Activated naive CD8-positive, alpha-beta T cell treated with anti-CD3 and anti-CD28 coated beads, Interleukin-2, amount 50 U/mL, for 16 hours (primary cell): ENCODE measurements at places on chromosomes 7 and 10.
A peak's percentile ranks its signal among the peaks of the same experiment; 100 is the strongest.

DNA sequence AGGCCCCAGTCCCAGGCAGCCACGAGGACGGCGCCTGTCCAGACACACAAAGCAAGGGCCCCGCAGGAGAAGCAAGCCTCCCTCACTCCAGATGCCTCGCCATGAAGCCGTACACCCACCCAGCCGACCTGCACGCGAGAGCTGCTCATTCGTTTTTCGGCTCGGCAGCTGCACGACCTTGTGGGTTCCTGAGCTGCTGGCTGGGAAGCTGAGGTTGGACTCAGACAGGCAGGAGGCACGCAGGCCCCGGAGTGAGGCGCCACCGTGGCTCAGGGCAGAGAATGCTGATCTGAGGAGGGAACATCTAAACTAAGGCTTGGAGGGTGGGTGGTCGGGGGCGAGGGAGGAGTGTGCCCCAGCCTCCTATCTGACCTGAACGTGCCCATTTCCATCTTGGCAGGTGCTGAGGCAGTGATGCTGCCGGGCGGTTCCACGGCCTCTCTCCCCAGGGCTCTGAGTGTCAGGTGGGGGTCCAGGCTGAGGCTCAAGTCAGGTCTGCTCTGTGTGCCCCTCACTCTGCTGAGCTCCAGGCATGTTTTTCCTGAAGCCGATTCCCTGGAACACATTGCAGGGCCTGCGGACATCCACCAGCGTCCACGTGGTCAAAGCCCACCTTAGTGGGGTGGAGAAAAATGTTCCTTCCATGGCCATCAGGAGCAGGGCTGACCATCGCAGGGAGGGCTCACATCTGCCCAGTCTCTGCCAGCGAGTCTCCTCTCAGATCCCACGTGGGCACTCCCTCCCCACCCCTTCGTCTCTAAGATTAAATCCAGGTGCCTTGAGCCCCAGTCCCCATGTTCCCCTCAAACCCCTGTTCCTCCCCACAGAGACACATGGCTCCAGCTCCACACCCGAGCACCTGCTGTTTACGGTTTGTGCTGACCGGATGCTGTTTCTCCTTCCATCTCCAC, 28.1 kb upstream of the FAM20C start:
- DNase-seq: no peak

GRCh38 chr7:75537731-75538130, 45.6 kb downstream of the SPDYE5 start:
- DNase-seq: no peak

DNA sequence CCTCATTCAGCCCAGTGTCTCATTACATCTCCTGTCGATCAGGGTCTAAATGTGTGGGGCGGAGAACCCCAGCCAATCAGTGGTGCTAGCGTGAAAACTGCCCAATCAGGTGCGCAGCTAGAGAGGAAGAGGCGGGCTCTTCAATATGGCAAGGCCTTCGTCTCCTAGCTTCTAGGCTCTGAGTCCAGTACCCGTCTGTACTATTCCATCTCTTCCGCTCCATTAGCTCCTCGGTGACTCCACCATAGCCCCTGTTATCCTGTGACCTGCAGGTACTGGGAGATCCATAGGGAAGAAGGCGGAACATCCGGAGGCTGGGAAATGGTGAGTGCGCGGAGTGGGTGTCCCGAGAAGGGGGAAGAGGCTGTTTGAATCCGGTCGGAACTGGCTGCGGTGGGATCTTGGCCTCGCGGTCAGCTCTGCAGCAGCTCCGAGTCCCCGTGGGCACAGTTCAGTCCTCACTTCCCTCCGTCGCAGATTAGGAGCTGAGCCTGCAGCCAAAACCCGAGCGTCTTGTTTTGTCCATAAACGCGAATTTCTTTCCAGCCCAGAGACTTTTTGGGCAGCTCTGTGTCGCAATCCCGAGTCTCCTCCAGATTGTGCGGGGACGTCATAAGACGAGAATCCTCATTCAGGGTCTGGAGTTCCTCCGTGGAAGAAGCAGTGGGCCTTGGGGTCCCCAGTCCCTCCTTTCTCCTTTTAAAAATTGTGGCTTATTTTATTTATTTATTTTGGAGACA, at the start of gene ZNF727:
ZNF727 (plus strand) TSS at position 134 of the 740 bp plus-strand sequence; CDS start at position 322, 188 bp downstream.
- no peak for DNase-seq

DNA sequence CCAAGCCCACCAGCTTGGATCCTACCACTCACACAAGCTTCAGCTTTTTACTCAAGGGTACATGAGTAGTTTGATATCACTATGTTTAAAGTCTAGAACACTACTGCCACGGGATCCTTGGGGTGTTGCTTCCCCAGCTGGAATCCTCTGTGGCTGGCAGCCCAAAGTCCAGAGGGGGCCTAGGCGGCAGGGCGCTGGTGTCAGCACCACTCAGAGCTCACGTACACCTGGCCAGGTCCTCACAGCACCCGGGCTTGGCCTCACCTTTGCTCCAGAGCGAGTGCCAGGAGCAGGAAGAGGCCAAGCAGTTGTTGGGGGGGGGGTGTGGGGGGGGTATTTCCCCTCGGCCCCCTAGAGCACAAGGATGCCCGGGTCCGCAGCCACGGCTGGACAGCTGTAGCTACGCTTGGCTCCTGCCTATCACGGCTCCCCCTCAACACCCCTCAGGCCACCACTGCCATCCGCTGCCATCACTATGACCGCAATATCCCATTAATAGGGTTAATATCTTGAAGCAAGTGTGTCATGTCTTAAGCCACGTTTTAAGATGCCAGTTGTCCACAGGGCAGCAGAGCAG, 17.0 kb downstream of the ZDHHC6 start:
- no peak for DNase-seq

DNA sequence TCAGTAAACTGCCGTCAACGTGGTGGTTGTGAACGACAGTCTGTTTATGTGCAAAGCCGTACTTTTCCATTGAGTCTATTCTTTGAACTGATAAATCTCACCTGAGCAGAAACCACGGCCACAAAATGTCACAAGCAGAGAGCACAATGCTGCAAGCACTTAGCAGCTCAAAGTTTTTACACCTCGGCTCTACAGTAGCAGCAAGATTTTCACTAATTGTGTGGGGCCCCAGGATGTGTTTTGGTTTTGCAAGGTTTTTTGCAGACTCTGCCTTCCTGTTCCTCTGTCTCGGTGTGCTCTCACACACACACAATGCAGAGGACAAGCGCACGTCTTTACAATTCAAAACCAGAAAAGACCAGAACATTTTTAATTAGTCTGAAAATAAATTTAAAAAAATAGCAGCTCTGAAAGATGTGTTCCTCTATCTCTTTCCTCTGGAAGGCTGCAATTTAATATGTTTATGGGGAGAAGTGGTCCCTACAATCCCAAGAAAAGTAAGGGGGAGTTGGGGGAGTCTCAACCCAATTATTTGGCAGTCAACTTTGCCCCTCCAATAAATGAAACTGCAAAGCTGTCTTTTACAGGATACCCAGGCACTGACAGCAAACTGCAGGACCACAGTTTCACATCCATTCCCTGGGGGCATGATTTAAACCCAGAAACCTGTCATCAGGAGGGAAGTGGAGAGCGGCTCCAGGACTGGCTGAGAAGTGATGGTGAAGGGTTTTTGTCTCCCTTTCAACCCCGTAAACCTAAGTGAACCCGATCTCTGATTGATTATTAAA, 73.8 kb upstream of the SFMBT2 start:
- peak; percentile 11 for DNase-seq

DNA sequence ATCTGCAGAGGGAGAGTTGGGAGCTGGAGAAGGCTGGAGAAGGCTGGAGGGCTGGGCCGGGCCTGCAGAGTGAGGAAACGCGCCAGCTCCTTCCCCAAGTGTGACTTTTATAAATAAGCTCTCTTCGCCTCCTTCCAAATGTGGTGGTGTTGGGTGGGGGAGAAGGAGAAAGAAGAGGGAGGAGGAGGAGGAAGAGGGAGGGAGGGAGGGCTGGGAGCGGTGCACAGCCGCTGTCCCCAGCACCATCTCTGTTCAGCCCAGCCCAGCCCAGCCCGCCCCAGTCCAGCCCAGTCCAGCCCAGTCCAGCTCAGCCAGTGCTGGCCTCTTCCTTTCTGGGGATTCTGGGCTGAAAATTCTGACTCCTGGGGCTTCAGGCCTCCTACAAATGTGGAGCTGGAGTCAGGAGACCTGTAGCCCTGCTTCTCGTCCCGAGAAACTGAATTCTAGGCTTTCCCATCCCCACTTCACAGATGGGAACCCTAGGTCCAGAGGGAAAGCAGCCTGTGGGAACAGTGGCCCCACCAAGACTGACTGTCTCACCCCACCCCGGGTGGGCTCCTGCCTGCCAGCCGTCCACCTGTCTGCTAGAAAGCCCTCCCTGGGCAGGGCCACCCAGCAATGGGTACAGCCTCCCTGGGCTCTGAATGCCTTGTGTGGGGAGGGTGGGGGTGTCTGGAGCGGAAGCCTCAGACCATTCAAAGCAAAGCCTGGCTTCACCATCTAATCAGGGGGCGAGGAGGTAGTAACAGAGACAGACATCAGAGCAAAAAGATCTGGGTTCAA, 2.3 kb downstream of the STX1A start:
- no peak for DNase-seq

- DNase-seq: no peak
Observed at GRCh38 chr10:3729397-3729976, 55.5 kb downstream of the KLF6 start.
